ENCODE measurements at places on chromosomes 2 and 18.

GRCh38 chr2:2926858-2927175 lies 450.8 kb downstream of the EIPR1 start:
- no peak for DNase-seq

- no peak for DNase-seq
These were observed 137.3 kb upstream of the NFATC1 start for GRCh38 chr18:79258447-79258846.

DNA sequence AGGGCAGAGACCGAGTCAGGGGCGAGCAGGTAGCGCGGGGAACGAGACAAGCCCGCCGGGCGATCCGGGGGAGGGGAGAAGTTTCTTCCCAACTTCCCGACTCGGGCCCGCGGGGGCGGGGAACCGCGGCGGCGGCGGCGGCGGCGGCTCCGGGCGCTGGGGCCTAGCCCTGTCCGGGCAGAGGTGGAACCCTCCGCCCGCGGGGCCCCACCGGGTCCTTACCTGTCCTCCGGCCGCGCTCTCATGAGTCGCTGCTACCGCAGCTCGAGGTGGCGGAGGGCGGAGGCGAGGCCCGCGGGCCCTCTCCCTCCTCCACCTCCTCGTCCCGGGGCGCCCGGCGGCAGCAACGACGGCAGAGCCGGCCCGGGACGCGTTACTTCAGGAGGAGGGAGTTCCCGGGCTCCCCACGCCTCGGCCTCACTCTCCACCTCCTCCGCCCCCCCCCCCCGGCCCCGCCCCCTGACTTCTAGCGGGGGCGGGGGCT lies at the start of gene YES1:
YES1 (minus strand) TSS at position 351 of the 484 bp plus-strand sequence. CDS start 55,415 bp downstream, outside the sequence.
- peak; percentile 13 for DNase-seq

GRCh38 chr2:215526341-215526740 lies 90.5 kb upstream of the FN1 start:
- DNase-seq: no peak

DNA sequence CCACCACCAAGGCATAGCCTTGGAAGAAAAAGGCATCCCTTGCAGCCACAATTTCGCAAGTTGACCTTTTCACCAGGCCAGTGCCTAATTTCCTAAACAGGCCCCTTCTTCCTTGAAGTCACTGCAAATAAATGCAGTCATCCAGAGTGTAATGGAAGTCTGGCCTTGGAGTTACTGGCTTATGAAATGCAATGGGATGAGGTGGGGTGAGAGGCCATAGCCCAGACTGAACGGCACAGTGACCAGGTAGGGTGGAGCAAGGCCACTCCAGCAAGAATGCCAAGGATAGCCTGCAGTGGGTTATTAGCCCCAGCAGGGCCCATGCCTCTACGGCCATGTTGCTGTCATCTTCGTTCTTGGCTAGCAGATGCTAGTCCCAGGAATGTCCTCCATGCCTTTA lies 68.4 kb downstream of the BCL11A start:
- no peak for DNase-seq

DNA sequence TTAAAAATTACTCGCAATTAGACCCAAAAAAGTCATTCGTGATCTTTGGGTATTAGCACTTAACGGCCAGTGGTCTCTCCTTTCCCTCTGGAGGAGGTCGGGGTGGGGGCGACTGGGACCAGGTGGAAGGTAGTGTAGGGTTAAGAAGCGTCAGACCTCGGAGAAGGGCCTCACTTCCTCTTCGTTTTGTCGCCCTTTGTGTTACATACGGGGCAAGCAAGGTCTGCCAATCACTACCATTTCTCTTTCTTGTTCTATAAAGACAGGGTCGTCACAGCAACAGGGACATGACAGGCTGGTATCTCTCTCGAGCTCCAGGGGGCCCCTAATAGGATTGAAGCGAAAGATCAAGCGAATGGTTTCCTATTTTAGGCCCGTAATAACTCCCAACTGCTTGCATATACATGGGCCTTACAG lies 136.6 kb downstream of the INSIG2 start:
- peak; percentile 42 for DNase-seq

GRCh38 chr18:37721544-37722522 lies 156.2 kb upstream of the CELF4 start:
- no peak for DNase-seq

GRCh38 chr18:33706391-33706790 lies 128.4 kb downstream of the ASXL3 start:
- DNase-seq: peak; percentile 7

DNA sequence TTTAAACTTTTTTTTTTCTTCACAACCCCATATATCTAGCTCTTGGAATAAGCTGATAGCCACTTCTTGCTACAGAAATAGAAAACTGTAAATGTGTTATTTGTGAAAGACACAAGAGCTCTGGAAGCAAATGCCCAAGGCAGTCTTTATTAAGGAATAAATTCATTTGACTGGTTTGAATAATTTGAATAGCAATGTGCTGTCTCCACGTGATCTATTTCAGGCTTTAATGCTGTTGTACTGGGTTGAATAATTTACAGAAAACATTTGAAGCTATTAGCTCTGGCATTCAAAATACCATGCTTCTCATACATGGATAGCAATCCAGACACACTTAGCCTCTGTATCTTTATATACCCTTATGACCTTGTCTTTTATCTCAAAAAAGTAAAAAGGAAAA lies 366.7 kb upstream of the KCNJ3 start:
- no peak for DNase-seq

DNA sequence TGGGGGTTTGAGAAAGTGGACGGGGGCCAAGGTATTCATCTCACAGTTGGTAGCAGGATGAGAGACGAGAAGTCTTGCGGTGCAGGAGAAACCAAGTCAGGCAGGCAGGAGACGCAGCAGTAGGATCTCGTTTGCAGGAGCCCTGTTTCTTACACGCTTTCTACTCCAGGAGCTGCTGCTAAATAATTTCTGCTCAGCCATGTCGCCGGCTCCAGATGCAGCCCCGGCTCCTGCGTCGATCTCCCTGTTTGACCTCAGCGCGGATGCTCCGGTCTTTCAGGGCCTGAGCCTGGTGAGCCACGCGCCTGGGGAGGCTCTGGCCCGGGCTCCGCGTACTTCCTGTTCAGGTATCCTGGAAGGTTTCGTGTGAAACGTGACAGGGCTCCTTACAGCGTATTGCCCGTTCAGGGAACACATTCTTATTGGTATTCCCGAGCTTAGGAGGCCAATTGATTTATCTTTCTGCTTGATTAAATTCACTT lies 494 bp downstream of the ANKZF1 start:
- DNase-seq: peak; percentile 65

DNA sequence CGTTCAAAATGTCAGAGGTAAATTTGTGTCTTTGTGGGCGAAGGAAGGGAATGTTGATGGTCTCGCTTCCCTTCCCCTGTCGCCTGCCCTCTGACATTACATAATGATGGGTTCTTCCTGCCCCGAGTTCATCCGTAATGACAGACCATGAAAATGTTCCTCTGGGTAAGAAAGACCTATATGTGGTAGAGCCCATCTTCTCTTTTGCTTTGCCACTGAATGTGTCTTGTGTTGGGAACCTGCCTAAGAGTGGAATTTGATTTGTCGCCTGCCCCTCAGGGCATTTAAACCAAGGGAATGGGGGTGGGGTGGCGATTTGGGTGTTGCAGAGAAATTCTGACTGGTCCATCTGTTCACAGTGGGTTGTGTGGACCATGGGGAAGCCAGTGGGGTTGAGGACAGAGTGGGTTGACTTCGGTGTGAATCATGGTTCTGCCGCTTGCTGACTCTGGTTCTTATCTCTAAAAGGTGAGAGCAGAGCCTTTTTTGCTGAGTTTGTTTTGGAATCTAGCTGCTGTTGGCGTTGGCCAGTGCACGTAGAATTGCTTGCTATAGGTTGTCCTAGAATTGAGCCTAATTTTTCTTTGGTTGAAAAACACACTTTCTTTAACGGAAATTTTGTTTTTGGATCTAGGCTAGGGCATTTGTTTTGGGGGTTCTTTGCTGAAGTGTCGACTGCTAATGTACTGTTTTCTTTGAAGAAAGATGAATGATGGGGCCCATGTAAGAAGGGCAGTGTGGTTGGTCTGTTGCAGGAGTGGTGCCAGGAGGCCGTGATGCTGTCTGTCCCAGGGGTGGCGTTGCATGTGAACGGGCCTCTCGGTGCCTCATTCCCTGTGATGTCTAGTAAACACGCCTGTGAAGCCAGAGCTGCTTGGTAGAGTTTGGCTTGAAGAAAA lies 1.3 kb downstream of the INPP4A start:
- DNase-seq: no peak

GRCh38 chr2:202186641-202187202 lies 51.7 kb downstream of the SUMO1 start:
- no peak for DNase-seq

GRCh38 chr18:40875101-40875615 lies 1079.9 kb upstream of the PIK3C3 start:
- DNase-seq: no peak

GRCh38 chr18:24369426-24369825 lies 28.2 kb downstream of the OSBPL1A start:
- DNase-seq: no peak

- DNase-seq: peak; percentile 16
These were observed 24.2 kb downstream of the HPCAL1 start for GRCh38 chr2:10326707-10327594.

DNA sequence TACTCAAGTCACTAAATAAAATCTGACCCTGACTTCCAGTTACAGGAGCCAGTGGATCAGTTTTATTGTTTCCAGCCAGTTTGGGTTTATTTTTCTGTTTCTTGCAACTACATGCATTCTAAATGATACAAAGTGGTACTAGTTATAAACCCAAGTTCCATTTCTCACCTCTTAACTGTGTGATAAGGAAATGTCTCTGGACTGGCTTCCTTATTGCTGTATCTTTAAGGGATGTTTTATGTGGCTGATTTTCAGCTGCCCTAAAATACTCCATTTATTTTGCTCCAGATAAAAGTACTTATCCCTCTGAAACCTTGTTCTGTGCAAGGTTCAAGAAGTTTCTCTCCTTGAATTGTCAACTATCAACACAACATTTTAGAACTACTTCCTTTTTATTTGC lies 107.9 kb upstream of the DLX2 start:
- no peak for DNase-seq

DNA sequence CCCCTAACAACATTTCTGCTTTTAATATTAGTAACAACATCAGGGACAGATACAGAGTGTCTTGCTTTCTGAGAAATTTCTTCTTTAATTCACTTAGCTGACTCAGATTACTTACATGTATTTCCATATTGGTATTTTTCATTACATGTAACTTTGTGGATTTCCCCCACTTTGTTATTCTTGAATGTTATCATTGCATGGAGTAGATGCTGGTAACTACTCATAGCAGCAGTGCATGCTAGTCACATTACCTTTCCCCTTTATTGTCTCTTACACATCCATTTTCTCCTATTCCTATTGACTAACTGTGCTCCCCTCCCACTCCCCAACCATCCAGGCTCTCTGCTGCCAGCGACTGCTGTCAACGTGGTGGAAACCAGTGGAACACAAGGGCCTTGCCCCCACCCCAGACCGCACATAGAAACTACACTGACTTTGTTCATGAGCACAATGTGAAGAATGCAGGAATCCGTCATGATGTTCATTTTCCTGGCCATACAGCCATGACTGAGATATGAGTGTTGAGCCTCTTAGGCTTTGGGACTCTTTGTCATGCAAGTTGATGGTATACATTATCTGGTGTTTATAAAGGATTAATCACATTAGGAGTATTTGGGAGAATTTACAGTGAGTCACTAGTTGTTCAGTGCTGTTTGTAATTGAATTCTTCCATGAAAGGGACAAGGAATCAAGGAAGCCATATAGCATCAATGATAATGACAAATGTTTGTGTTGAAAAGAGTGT lies 91.0 kb downstream of the EPB41L5 start:
- peak; percentile 93 for DNase-seq

DNA sequence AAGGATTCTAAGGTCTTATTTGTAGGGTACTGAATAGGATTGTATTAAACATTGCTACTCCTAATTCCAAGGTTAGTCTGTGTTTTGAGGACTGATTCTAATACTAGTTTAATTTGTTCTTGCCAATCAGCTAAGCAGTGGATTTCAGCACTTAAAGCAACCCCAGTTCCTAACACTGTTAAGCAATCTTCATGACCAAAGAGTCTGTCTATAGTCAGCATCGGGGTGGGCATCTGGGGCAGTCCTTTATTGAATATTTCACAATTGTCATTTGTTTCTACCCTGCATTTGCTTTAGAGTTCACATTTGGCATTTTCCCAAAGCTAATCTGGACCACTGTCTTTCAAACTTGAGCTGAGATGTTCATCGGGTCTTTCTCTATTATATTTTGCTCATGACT lies 248.0 kb upstream of the TANK start:
- no peak for DNase-seq

GRCh38 chr2:13654416-13654815 lies 937.7 kb downstream of the TRIB2 start:
- DNase-seq: no peak

GRCh38 chr2:195027947-195028346 lies 629.1 kb upstream of the SLC39A10 start:
- no peak for DNase-seq

- DNase-seq: no peak
These were observed 552.5 kb downstream of the DSC3 start for GRCh38 chr18:30489890-30490643.

- no peak for DNase-seq
These were observed 140.7 kb downstream of the RNF144A start for GRCh38 chr2:7057865-7058400.

GRCh38 chr18:3279201-3280185 lies 17.6 kb downstream of the MYL12B start:
- DNase-seq: no peak

- DNase-seq: no peak
These were observed 76.5 kb upstream of the DLX2 start for GRCh38 chr2:172179045-172179701.

DNA sequence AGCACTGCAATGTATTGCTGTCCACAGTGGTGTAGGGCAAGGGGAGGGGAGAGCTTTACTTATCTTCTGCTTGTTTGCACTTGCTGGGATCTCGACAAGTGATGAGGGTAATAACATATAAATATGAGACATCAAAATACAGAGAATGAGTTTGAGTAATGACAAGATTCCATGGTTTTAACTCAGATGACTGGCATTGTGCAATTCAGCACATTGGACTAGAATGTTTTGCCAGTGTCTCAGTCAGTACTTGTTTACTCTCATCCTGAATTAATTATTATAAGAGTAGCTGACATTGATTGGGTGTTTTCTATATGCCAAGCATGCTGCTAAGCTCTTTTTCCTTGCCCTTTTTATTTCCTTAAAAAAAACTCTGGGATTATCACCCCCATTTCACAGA lies 306.7 kb upstream of the MMADHC start:
- no peak for DNase-seq

DNA sequence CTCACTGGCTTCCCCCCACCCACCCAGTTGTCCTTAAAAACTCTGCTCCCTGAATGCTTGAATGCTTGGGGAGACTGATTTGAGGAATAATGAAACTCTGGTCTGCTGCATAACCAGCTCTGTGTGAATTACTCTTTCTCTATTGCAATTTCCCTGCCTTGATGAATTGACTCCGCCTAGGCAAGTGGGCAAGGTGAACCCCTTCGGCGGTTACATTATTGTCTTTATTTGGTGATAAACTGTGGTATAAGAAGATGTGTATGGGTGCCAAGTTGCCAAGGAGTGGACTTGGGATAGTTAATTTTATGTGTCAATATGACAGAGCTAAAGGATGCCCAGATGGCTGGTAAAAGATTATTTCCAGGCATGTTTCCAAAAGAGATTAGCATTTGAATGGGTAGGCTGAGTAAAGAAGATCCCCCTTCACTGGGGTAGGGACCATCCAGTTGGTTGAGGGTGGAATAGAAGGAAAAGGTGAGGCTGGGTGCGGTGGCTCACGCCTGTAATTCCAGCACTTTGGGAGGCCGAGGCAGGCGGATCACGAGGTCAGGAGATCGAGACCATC lies 98.5 kb upstream of the HAAO start:
- no peak for DNase-seq

Measured in fibroblast of skin of scalp (primary cell).